ENCODE measurements at places on chromosomes 7 and 10. TPM values are rescaled to one million over a fixed set of nuclear protein-coding genes. Genes with fewer than 3 reads are reported as not detected.
A peak's percentile ranks its signal among the peaks of the same experiment; 100 is the strongest.

Gene MET
- 9.2 TPM for total RNA-seq

GRCh38 chr7:44794331-44794730 lies 2.1 kb upstream of the PPIA start:
- DNase-seq, result no peak

DNA sequence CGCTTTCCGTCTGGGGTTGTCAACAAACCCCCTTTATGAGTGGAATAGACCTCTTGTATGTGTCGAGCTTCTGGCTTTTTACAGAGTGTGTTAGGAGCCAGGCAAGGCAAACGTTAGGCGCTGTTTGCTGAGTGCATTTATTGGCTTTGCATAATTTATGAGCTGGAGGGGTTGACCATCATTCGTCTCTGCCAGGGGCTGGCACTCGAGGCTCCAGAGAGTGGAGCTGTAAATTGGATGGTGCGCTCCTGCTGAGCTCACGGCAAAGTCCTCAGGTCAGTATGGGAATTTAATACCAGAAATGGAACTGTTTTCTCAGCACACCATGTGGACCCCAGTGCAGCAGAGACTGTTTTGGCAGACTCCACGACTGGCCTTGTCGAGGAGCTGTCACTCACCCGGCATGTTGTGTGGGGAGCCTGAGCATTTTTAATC lies 699.4 kb upstream of the GALNT17 start:
- no peak for DNase-seq

GRCh38 chr10:16341637-16342036 lies 95.2 kb upstream of the PTER start:
- DNase-seq, result no peak

Gene CYP2E1
- 2.2 TPM for total RNA-seq

- no peak for DNase-seq
These were observed 25.7 kb upstream of the LMBR1 start for GRCh38 chr7:156918635-156919034.

DNA sequence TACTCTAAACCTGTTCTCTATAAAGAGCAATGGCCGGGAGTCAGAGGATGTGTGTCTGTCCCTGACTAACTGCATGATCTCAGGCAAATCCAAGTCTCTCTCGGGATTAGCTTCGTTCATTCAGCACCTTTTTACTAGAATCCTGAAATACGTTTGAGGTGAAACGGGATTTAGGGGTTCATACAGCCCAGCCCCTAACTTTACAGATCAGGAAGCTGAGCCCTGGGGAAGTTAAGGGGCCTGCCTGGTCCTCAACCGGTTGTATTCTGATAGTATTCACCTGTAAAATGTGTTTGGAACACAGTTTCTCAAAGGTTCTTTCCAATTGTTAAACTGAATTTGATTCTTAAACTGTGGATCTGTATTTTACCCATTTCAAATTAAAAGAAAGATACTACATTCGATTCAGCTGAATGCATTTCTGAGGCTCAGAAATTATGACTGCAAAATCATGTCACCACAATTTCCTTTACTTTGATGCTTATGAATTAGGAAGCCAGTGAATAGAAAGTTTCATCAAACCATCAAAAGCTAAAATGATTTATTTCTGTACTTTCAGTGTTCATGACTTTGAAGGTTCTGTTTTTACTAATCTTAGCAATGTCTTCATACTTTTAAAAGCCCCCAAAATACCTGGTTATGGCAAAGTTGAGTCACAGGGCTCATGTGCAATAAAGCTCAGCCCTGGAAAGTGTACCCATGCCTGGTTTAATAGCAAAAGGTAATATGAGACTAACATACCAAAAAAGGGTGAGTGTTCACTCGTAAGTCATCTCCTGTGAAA lies 28.9 kb upstream of the EZH2 start:
- peak; percentile 31 for DNase-seq

Gene ENTPD1
- 14.7 TPM for total RNA-seq

All from cardiac septum (tissue), 1 donor.